ENCODE measurements at places on chromosomes 12 and 14. TPM values are rescaled to one million over a fixed set of nuclear protein-coding genes. Genes with fewer than 3 reads are reported as not detected.

TDP1 gene
- 25.5 TPM for polyA plus RNA-seq

GRCh38 chr14:38053666-38054065, 154.0 kb upstream of the SSTR1 start:
- no peak for DNase-seq

SLC10A1 gene
- 0.04 TPM for polyA plus RNA-seq

DNA sequence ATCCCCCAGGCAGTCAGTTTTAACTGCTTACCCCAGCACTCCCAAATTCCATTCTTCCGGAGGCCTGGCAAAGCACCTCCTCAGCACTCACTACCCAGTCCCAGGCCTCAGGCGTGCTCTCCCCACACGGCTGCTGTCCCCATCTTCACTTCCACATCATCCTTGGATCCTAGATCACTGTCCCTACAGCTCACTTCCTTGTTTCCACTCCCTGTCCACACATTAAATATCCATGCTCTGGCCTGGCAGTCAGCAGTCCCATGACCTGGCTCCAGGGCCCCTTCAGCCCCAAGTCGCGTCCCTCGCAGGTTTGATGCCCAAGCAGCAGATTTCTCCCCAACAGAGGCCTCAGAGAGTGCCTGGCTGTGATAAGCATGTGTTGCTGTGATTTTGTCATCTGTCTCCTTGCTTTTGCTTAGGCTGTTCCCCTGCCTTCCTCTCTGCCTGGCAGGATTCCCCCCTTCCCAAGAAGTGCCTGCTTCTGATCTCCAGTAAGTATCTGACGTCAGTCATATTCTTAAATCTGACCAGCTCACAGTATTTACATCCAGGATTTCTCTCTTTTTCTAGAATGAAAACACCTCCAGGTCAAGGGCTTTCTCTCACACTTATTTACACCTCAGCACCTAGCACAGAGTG, 241.7 kb downstream of the ZFP36L1 start:
- no peak for DNase-seq

BAG5 gene
- 30.4 TPM for polyA plus RNA-seq

DNA sequence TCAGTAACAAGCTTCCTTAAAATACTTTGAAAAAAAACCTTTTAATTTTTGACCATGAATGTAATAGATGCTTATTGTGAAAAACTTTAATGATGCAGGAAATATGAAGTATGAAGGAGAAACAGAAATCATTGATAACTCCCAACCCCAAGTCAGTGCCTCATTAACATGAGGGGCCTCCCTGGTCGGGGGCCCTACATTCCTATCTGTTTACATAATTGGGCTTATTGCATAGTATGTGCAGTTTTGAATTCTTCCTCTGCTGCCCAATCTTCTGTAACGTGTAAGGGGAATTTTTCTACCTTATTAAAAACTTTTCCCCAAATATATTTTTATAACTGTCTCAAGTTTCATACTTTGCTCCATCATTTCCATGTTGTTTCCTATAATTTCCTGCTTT, 63.0 kb downstream of the SLC25A47 start:
- DNase-seq, result no peak

AQP5 gene
- 1.7 TPM for polyA plus RNA-seq

GRCh38 chr12:31906557-31907301, 52.5 kb upstream of the RESF1 start:
- DNase-seq, result no peak

TPH2 gene
- polyA plus RNA-seq, result 0.47 TPM

GPRC5A gene
- polyA plus RNA-seq, result 19.0 TPM

FSCB gene
- not detected for polyA plus RNA-seq

GRCh38 chr14:37262649-37263048, 64.9 kb downstream of the MIPOL1 start:
- DNase-seq, result no peak

DNA sequence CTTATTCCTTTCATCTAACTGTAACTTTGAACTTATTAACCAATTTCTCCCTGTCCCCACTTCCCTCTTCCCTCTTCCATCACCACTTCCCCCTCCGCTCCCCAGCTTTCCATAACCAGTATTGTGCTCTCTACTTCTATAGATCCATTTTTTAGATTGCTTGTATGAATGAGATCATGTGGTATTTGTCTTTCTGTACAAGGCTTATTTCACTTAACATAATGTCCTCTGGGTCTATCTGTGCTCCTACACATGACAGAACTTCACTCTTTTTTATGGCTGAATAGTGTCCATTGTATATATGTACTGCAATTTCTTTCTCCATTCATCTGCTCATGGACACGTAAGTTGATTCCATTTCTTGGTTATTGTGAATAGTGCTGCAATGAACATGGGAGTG, 14.4 kb downstream of the ERP27 start:
- no peak for DNase-seq

GRCh38 chr12:110170535-110171185, 46.5 kb downstream of the IFT81 start:
- no peak for DNase-seq

ITGA5 gene
- 41.1 TPM for polyA plus RNA-seq

- DNase-seq, result no peak
Observed at GRCh38 chr12:52013626-52014310, 7.0 kb downstream of the TAMALIN start.

ZFC3H1 gene
- polyA plus RNA-seq, result 92.5 TPM

PNP gene
- 82.3 TPM for polyA plus RNA-seq

MYO1H gene
- 1.3 TPM for polyA plus RNA-seq

DNA sequence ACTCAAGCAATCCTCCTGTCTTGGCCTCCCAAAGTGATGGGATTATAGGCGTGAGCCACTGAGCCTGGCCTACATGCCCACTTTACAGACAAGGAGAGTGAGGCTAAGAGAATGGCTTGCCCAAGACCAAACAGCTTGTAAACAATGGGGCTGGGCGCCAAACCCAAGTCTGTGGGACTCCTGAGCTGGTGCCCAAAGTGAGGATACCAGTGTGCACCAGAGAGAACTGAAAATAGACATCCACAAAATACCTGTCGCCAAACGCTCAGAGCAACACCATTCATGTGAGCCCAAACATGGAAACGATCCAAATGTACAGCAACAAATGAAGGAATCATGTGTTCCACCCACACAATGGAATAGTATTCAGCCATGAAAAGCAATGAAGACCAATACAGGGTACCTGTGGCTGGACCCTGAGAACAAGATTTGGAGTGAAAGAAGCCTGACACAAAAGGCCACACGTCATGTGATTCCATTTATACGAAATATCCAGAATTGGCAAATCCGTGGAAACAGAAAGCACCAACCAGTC, 38.2 kb downstream of the CCNK start:
- DNase-seq, result no peak

- no peak for DNase-seq
Observed at GRCh38 chr12:126342866-126343265, 1277.6 kb downstream of the AACS start.

RNASE3 gene
- polyA plus RNA-seq, result 1.5 TPM

DNA sequence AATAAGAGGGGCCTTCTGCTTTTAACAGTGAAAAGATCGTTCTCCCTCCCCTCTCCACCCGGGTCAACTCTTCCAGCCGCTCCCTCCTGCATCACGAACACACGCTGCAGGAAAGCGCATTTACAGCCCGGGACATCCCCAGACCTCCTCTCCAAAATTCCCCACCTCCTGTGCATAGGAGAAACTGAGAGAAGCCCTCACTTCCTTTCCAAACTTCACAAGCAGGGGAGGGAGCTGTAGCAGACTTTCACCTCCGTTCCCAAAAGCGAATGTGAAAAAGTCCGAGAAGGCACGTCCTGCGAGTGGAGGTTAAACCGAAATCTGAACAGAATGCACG, 513 bp downstream of the BCAT1 start:
- no peak for DNase-seq

DNA sequence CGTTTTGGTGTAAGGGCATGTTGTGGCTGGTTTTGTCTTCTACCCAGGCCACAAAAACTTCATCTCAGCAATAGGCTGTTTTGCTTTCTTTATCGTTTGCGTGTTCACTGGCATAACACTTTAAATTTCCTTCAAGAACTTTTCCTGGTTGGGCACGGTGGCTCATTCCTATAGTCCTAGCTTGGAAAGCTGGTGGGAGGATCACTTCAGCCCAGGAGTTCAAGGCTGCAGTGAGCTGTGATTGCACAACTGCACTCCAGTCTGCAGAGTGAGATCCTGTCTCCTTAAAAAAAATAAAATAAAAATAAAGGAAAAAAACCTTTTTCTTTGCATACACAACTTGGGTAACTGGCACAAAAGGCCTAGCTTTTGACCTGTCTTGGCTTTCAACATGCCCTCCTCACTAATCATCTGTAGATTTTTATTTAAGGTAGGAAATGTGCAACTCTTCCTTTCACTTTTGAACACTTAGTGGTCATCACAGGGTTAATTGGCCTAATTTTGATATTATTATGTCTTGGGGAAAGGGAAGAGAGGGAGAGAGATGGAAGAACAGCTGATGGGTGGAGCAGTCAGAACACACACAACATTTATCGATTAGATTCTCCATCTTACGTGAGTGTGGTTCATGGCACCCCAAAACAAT, 78.9 kb upstream of the PSMA6 start:
- DNase-seq, result no peak

C12orf54 gene
- polyA plus RNA-seq, result 1.1 TPM

GRCh38 chr12:111588010-111588409, 11.1 kb downstream of the ATXN2 start:
- no peak for DNase-seq

DNA sequence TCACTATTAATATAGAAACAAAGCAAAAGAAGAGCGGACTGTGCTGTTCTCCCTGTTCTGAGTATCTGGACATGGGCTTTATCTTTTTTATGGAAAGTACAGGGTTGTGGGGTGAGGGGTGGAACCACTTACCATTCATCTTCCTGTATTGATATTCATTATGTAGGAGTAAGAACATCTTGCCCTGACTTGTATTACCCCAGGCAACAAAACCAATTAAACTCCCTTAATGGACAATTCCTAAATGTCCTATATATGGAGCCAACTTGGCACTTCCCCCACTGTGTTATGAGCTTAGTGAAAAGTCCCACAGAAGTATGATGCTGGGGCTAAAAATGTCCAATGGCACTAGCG, 139.9 kb upstream of the KRR1 start:
- no peak for DNase-seq

ADAMTS20 gene
- polyA plus RNA-seq, result 0.81 TPM

DNA sequence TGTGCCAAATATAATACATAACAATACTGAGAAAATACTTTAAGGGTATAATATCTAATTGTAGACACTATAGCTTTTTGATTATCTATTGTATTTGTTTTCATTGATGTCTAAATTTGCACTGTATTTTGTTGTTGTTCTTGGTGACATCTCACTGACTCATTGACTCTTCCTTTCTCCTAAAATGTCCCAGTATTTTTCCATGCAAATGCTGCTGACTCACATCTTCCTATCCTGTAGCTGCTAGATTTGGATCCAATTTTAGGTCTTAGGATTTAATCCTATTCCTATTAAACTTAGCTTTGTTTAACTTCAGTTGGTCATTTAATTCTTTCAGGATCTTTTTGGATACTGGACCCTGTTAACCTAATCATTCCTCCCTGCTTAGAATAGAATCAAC, 148.5 kb downstream of the TMTC2 start:
- DNase-seq, result no peak

- DNase-seq, result peak; percentile 45
Observed at GRCh38 chr12:65822732-65823512, 1.4 kb upstream of the HMGA2 start.

GRCh38 chr14:50794068-50794645, 36.8 kb downstream of the NIN start:
- no peak for DNase-seq

DNA sequence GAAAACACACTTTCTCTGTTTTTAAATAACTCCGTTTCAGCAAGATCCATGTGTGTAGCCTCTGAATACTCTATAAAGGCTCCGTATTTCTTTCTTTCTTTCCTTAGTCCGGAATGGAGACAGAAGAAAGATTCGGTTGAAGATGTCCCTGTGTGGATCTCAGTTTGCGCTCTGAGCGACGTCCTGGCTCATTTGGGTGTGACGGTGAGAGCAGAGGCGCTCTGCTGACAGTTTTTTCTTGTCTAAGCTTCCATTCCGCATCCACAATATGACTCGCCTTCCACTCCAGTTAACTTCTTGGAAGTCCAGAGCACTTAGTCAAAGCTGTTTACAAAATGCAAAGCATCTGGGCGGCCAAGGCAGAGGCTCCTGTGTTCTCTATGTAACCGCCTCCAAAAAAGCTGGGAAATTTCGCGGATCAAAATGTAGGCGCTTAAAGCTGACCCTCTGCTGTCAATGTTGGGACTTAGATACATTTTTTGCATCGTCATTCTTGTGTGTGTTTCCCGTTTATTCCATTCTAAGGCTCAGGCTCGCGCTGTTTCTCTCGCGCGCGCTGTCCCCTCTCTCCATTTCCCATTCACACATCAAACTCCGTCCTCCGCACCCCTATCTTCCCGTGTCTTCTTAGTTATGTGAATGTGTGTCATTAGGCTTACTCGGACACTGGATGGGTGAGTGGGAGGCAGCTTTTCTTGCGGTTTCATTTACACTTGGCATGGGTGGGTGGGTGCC, 880 bp upstream of the FLRT2 start:
- no peak for DNase-seq

DNA sequence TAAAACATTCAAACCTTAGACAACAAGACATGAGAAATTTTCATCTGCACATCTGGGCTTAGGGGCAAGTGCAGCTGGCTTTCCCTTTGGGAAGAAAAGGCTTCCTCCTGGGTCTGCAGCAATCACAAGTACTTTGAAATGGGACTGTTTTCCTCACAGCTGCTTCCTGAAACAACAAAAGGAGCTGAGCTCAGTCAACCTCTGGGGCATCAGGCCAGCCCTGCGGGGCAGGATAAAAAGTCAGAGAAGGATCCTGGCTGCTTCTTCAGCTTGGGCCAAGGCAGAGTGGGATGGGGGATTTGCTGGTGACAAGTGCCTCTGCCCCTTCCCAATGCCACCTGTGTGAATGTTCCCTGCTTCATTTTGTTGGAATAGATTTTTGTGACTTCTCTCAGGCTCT, 16.2 kb upstream of the SDR39U1 start:
- no peak for DNase-seq

PLD4 gene
- 4.5 TPM for polyA plus RNA-seq

DNA sequence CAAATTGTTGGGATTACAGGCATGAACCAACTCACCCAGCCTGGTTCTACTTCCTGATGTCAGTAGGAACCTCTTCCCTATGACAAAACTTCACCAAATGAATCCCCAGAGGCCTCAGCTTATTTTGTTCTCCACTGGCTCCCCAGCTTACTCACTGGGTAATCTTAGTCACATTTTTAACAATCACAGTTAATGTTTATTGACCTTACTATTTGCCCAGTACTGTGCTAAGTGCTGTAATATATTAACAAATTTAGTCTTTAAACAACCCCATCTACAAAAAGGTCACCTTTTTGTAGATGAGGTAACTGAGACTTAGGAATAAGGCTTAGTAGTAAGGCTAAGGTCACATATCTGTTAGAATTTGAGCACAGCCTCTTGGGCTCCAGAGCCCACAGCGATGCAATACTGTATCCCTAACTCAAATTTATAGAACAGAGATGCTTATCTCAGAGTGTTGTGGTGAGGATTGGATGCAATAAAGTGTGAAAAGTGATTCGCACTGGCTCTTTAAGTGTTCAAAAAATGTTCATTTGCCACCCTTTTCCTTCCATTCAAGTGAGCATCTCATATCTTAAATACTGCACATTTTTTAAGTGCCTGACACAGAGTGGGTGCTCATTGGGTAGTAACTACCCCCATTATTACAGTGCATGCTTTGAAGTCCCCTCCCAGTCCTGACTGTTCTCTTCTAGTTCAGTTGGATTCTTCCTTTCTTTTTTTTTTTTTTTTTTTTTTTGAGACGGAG, 146.4 kb upstream of the ARHGAP5 start:
- no peak for DNase-seq

- no peak for DNase-seq
Observed at GRCh38 chr14:103329401-103330347, 4.4 kb upstream of the EIF5 start.

ACOT6 gene
- 0.30 TPM for polyA plus RNA-seq

- no peak for DNase-seq
Observed at GRCh38 chr12:5452569-5452968, 20.7 kb downstream of the NTF3 start.

GRCh38 chr12:70484464-70484863, 118.4 kb downstream of the KCNMB4 start:
- no peak for DNase-seq
